ENCODE measurements at places on chromosomes 5 and 9. TPM values are rescaled to one million over a fixed set of nuclear protein-coding genes. Genes with fewer than 3 reads are reported as not detected.

FAM153A gene
- total RNA-seq, result 0.61 TPM

PCDHB8 gene
- total RNA-seq, result not detected

CCNO gene
- not detected for total RNA-seq

DNA sequence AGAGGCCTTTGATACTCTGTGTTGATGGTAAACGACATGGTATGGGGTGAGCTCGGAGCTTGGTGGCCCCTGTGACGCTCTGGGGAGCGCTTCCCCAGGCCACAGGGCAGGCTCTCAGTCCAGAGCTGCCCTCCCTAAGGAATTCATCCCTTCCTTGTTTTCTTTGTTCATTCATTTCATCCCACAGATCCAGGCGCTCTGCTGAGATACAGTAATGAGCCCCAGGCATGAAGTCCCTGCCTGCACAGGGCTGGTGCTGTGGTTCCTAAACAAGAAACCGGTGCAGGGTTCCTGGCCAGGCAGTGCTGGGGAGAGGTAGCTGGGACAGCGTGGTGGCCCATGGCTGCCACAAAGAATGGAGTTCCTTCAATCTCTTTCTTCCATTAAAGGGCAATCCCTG lies 14.4 kb downstream of the NEK6 start:
- DNase-seq, result no peak
- H3K36me3 ChIP-seq, result no peaks in the 10 kb centered on the region
- no peak overlapping the region for H3K4me3 ChIP-seq

GRCh38 chr5:154642499-154643245 lies 112.5 kb upstream of the LARP1 start:
- no peak for DNase-seq
- H3K4me3 ChIP-seq, result no peak overlapping the region
- no peak overlapping the region for H3K27ac ChIP-seq
- no peaks in the 10 kb centered on the region for H3K36me3 ChIP-seq
- no peaks in the 10 kb centered on the region for H3K27me3 ChIP-seq
- H3K4me1 ChIP-seq, result peaks cover 4% of the 10 kb centered on the region

- H3K4me3 ChIP-seq, result no peak overlapping the region
- no peak for DNase-seq
- no peaks in the 10 kb centered on the region for H3K27me3 ChIP-seq
Measured at GRCh38 chr9:114889802-114890224, 40.6 kb downstream of the TNFSF8 start.

All from gastrocnemius medialis (tissue), 4 donors.